ENCODE measurements at places on chromosomes 1 and 21. TPM values are rescaled to one million over a fixed set of nuclear protein-coding genes. Genes with fewer than 3 reads are reported as not detected.

Gene TMEM240
- 0.29 TPM for total RNA-seq

Gene NBPF20
- 1.3 TPM for total RNA-seq

DNA sequence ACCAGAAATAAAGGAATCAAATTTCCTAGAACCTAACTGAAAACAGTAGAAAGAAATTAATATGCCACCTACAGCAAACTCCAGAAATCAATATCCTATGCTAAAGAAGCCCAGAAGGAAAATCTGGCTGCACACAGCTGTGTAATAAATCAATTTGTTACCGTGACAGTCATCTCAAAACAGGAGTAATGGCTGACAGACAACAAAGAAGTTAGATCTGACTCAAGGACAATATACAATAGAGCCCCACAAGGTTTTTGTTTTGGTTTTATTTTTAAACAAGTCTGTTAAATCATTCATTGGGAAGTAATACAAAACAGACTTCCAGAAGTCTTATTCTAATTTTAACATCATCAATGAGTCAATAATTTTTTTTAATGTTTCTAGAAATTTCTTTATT, 168.4 kb downstream of the RERE start:
- H3K27ac ChIP-seq, result no peak overlapping the region
- peaks cover 10% of the 10 kb centered on the region for H3K36me3 ChIP-seq
- DNase-seq, result no peak
- peaks cover 47% of the 10 kb centered on the region for H3K4me1 ChIP-seq

GRCh38 chr1:33161061-33161681, 20.7 kb downstream of the TRIM62 start:
- no peak for DNase-seq
- H3K27me3 ChIP-seq, result no peaks in the 10 kb centered on the region
- no peak overlapping the region for H3K4me3 ChIP-seq
- peaks cover 4% of the 10 kb centered on the region for H3K36me3 ChIP-seq
- no peaks in the 10 kb centered on the region for H3K4me1 ChIP-seq

DNA sequence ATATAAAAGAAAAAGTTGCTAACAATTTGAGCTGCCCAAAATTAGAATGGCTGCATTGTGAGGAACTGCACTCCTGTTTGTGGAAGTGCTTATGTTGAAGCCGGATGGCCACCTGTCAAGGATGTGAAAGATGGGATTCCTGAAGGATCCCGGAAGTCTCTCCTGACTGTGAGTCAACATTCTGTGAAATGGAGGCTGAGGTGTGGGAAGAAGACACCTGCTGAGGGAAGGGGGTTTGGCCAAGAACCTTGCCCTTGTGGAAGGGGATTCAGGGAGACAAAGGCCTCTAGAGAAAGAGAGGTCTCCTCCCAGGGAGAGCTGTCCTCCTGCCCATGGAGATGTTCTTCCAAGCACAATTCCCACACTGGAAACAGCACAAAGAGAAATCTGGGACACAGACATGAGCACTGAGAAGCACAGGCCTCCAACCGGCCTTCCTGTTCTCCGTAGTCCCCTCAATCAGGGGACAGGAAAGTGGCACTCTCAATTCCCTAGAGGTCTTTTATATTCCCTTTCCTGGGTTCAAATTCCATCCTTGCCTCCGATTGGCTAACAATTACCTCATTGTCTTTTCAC, 70.5 kb downstream of the CD2 start:
- DNase-seq, result no peak
- peaks cover 12% of the 10 kb centered on the region for H3K36me3 ChIP-seq
- peak overlapping the region; percentile 79 for H3K4me3 ChIP-seq
- H3K4me1 ChIP-seq, result peaks cover 63% of the 10 kb centered on the region

Gene ATAD3B
- total RNA-seq, result 36.3 TPM

Gene SYCP1
- total RNA-seq, result not detected

- no peaks in the 10 kb centered on the region for H3K27me3 ChIP-seq
- H3K4me3 ChIP-seq, result no peak overlapping the region
- peaks cover 4% of the 10 kb centered on the region for H3K4me1 ChIP-seq
- peaks cover 6% of the 10 kb centered on the region for H3K36me3 ChIP-seq
- H3K27ac ChIP-seq, result no peak overlapping the region
Measured at GRCh38 chr1:231020816-231021215, 19.2 kb downstream of the FAM89A start.

DNA sequence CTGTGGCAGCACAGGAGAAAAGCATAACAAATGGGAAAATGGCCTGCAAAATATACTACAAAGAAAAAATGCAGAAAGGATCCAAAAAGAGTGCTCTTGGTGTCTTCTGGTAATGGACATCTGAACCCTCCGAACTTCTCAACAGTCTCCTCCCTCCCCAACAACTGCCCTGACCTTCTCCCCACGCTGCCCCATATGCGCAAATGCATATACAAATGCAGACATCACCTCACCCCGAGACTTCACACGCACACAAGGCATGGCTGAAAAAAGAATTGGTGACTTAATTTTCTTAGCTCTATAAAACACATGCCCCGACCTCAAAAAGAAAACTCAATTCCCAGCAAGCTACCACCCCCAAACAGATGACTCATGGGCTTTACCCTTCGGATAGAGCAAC, 8.4 kb downstream of the KCND3 start:
- no peak overlapping the region for H3K4me3 ChIP-seq
- H3K4me1 ChIP-seq, result no peaks in the 10 kb centered on the region
- H3K27ac ChIP-seq, result no peak overlapping the region

Gene ZNF648
- not detected for total RNA-seq

- no peak for DNase-seq
- no peak overlapping the region for H3K27ac ChIP-seq
- no peaks in the 10 kb centered on the region for H3K36me3 ChIP-seq
Measured at GRCh38 chr1:3345792-3346191, 108.7 kb upstream of the ARHGEF16 start.

DNA sequence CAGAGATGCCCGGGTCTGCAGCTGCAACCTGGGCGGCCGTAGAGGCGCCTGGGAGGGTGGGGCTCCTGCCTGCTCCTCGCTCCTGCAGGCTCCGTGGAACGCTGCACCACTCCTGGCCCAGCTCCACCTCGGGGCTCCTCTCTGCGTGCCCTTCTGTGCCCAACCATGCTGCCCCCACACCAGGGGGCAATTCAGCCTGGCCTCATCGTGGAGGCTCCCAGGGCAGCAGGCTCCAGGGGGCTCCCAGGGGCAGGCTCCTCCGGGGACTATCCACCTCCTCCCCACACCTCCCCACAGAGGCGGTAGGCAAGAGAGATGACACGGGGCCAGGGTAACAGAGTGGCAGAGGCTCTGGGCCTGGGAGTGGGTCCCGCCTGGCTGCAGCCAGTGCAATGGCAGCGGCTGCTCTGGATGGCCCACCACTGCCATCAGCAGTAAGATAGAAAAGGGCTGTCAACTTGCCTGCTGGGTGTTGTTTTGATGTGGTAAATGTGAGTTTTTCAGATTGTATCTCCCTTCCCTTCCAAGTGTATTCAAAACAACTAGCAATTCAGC, 22.4 kb upstream of the LRRC8C start:
- H3K27ac ChIP-seq, result peak overlapping the region; percentile 93
- peak; percentile 71 for DNase-seq
- peak overlapping the region; percentile 49 for H3K4me3 ChIP-seq
- H3K4me1 ChIP-seq, result peaks cover 89% of the 10 kb centered on the region

- H3K4me1 ChIP-seq, result no peaks in the 10 kb centered on the region
- H3K4me3 ChIP-seq, result no peak overlapping the region
- DNase-seq, result no peak
- no peaks in the 10 kb centered on the region for H3K36me3 ChIP-seq
Measured at GRCh38 chr1:181117648-181118449, 29.3 kb downstream of the IER5 start.

Gene TBX19
- 2.2 TPM for total RNA-seq

GRCh38 chr1:64469116-64469976, 583 bp upstream of the CACHD1 start:
- H3K27me3 ChIP-seq, result peaks cover 54% of the 10 kb centered on the region
- no peak overlapping the region for H3K27ac ChIP-seq
- no peaks in the 10 kb centered on the region for H3K36me3 ChIP-seq
- H3K4me1 ChIP-seq, result peaks cover 12% of the 10 kb centered on the region
- peak; percentile 8 for DNase-seq

DNA sequence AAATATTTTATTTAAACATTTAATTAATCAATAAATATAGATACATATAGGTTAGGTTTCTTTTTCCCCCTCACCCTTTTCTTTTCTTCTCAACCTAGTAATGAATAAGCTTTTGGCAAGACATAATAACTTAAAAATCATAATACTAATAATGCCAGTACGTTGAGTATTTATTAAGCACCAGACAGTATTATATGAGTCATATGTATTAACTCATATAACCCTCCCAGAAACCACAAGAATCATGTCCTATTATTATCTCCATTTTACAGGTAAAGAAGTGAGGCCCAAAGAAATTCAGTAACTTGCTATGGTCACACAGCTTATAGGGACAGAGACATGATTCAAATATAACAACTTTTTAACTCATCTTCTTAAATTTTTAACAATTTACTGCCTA, 834.5 kb upstream of the ADGRL2 start:
- H3K27ac ChIP-seq, result no peak overlapping the region
- H3K4me3 ChIP-seq, result no peak overlapping the region
- H3K4me1 ChIP-seq, result no peaks in the 10 kb centered on the region
- DNase-seq, result no peak

GRCh38 chr1:226064816-226065248, 2.3 kb downstream of the H3-3A start:
- H3K4me1 ChIP-seq, result peaks cover 62% of the 10 kb centered on the region
- no peaks in the 10 kb centered on the region for H3K27me3 ChIP-seq
- H3K36me3 ChIP-seq, result peaks cover 52% of the 10 kb centered on the region
- H3K27ac ChIP-seq, result peak overlapping the region; percentile 86
- DNase-seq, result peak; percentile 56

DNA sequence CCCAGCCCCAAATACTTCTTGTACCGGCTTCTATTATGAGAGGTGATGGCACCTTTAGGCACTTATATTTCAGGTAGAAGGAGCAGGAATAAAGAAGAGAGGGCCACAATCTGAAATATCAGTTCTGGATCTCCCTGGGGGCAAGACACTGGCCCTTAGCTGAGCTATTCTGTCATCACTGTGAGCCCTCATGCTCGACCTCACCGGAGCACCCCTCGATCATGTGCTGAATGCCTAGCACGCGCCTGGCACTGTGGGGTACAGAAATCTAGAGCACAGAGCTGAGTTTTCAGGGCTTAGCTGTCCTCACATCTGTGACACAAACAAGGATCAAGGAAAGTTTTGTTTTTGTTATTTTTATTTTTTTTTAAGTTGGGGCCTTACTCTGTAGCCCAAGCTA, 7.6 kb upstream of the MX1 start:
- no peaks in the 10 kb centered on the region for H3K27me3 ChIP-seq
- H3K4me3 ChIP-seq, result no peak overlapping the region
- H3K27ac ChIP-seq, result peak overlapping the region; percentile 30
- no peak for DNase-seq
- H3K36me3 ChIP-seq, result no peaks in the 10 kb centered on the region
- peaks cover 14% of the 10 kb centered on the region for H3K4me1 ChIP-seq

Gene CD247
- total RNA-seq, result 105 TPM

Gene CRABP2
- 1.1 TPM for total RNA-seq

DNA sequence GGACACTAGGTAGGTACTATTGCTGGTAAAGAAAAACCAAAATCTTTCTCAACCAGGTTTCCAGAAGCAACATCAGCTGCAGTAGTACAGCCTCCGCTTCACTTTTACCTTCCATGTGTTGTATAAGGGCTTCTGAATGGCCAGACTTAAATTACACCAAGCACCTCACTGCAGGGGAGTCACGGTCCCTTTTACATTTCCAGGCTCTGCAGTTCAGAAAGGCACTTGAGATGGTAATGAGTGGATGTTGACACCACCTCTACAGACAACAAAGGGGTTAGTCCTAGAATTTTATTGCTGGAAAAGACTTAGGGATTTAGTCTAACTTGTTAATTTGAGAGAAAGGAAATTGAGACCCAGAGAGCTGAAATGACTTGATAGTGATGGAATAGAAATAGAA, 12.0 kb upstream of the DUSP12 start:
- peaks cover 26% of the 10 kb centered on the region for H3K4me1 ChIP-seq
- H3K36me3 ChIP-seq, result no peaks in the 10 kb centered on the region
- H3K27ac ChIP-seq, result no peak overlapping the region
- DNase-seq, result no peak

DNA sequence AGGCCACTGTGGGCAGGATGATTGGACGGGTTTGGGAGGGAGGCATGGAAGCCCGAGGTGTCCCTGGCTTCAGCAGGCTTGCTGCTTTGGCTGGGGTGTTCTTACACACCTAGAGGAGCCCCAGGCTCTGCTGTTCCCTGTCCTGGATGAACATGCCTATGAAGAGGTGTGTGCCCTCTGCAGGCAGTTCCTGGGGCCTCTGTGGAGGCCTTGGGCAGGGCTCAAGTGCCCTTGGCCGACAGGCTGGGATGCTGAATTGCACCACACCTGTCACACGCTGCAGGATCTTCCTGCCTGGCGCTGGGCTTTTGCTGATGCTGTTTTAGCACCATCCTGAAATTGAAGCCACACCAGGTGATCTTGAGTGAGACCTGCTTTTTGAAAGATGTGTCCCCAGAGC, 415.0 kb upstream of the VAMP3 start:
- H3K27ac ChIP-seq, result no peak overlapping the region
- H3K4me3 ChIP-seq, result no peak overlapping the region
- DNase-seq, result no peak
- no peaks in the 10 kb centered on the region for H3K36me3 ChIP-seq

DNA sequence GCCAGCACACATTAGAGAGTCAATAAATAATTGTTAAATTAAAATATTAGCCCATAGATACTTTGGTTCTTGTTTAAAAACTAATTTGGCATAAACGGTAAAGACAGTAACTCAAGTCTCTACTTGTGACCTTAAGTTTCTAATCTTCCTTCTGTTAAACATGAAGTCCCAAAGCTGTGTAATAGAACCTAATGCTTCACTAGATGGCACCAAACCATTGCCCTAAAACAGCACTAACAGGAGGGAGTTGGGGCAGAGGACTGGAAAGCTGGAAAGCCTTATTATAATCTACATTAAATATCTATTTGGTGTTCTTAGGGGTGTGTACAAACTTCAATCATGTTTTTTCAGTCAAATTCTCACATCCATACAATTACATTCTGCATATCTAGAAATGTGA, 176.7 kb downstream of the OLFM3 start:
- no peaks in the 10 kb centered on the region for H3K36me3 ChIP-seq
- no peak overlapping the region for H3K27ac ChIP-seq
- DNase-seq, result no peak
- no peaks in the 10 kb centered on the region for H3K27me3 ChIP-seq

- H3K4me3 ChIP-seq, result no peak overlapping the region
- no peak for DNase-seq
- no peaks in the 10 kb centered on the region for H3K27me3 ChIP-seq
- H3K27ac ChIP-seq, result no peak overlapping the region
Measured at GRCh38 chr1:208069317-208069716, 158.4 kb upstream of the CD34 start.

DNA sequence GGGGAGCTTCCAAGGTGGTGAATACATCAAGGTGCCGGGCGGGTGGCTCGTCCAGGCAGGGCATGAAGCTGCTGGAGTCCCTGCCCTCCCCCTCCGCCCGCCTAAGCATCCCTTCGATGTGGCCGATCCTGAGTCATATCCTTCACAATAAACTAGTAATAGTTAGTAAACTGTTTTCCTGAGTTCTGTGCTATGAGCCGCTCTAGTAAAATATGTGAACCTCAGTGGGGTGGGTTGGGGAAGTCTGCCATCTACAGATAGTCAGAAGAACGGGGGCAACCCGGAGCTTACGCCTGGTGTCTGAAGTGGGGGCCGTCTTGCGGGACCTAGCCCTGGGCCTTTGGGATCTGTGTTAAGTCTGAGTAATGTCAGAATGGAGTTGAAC, 21.6 kb downstream of the C2CD2 start:
- DNase-seq, result no peak
- H3K4me3 ChIP-seq, result no peak overlapping the region
- H3K36me3 ChIP-seq, result no peaks in the 10 kb centered on the region
- peaks cover 6% of the 10 kb centered on the region for H3K4me1 ChIP-seq
- no peak overlapping the region for H3K27ac ChIP-seq

Gene RAB7B
- total RNA-seq, result not detected

- peaks cover 6% of the 10 kb centered on the region for H3K36me3 ChIP-seq
- peak overlapping the region; percentile 87 for H3K27ac ChIP-seq
- no peak overlapping the region for H3K4me3 ChIP-seq
- peaks cover 44% of the 10 kb centered on the region for H3K4me1 ChIP-seq
Measured at GRCh38 chr1:224622831-224623230, 6.7 kb downstream of the CNIH3 start.

All from activated CD4-positive, alpha-beta memory T cell treated with anti-CD3 and anti-CD28 coated beads for 36 hours (primary cell).